ENCODE measurements at places on chromosomes 5 and 9.

- DNase-seq = no peak
These were observed 326.9 kb downstream of the SLIT3 start for GRCh38 chr5:168974082-168974481.

- no peak for DNase-seq
These were observed 35.8 kb downstream of the OTULINL start for GRCh38 chr5:14617441-14617840.

DNA sequence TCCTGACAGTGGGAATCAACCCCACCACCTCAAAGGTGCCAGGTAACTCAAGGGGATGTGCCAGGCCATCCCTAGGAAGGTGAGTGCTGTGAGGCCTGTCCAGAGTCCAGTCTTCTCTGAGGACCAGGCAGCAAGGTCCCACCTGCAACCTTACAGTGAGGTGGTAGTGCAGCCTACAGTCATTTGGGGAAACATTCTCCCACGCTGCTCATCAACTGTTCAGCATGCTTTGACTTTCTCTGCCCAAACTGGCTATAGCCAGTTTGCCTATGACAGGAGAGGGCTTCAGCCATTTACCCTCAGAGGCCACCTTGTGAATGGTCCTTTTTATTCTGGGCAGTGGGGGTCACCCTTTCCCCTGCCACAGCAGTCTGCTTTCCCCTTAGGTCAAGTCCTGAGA, 81.9 kb downstream of the ATPSCKMT start:
- DNase-seq = no peak

GRCh38 chr5:1758574-1758973, 41.1 kb downstream of the MRPL36 start:
- DNase-seq = no peak

- no peak for DNase-seq
These were observed 30.3 kb upstream of the GRXCR2 start for GRCh38 chr5:145903113-145903512.

DNA sequence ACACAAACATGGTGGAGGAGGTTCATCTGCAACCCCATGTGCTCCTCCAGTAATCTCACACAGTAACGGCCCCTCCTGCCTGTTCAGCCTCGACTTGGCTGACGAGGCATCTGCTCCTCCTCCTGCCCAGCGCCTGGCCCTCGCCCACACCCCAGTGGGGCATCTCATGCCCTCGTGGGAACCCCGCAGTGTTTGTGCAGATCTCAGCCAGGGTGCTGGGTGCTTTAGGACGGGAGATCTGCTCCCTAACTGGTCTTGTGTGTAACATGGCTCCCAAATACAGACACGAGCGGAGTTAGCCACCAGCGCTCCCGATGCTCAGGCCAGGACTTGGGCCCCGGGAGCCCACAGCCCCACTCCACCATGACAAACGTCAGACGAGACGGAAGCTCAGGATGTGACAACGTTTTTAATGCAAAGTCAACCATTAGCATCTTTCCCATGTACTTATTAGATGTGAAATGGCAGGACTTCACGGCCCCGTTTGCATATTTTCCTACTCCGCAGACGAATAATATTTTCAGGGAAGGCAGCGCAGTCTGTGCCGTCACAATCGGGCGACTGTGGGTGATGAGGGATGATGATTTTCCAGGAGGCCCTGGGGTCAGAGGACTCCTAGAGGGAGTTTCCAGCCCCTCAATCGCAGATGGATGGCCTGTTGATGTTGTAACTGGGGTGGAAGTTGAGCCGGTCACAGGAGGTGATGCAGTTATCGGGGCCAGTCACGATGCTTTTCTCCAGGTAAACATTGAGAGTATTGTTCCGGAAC, 5.5 kb upstream of the MRPS2 start:
- DNase-seq = no peak

- no peak for DNase-seq
These were observed 533.8 kb upstream of the CYLC2 start for GRCh38 chr9:102461156-102461819.

DNA sequence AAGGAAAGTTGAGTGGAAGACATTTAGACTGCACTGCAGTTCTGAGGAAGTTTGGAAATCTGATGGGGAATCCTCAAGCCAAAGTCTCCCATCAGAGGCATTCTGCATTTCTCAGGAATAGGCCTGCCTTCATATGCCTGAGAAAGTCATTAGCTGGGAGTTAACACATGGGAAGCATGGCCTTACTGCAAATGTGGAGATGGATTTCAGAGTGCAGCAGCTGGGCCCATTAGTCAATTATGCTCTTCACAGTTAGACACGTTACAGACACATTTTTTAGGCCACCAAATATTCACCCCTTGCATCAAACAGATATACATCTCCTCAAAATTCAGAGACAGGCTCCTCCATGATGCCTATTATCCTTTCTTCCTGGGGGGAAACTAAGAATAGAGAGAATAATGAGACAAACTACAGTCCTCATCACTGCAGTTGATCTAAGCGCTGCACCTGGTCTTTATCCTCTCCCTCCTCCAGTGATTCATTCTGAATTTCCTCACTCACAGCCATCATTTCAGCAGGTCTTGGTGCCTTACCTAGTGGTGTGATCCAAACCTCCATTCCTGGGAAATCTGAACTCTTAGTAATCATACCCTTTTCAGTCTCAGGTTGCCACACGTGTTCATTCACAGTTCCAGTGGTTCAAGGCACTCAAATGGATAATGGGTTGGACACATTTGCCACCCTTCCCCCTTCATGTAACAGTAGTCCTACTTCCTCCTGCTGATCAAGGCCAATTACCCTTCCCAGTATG, 47.9 kb upstream of the PPP2CA start:
- DNase-seq = peak; percentile 76

DNA sequence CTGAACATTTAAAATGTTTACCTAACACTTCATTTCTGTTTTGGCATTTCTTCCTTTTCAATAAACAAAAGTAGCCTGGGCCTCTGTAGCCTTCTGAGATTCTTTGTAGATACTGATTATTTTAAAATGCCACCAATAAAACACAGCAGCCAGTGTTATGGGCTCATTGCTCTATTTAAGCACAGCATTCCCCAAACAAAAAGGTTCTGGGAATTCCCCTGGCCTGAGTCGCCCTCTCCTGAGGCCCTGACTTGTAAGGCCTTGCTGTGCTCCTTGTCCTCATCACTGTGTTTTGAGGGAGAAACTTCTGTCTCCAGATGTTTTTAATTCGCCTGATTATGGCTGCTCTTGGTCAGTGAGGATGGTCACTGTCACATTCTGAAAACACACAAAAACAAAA, 33.0 kb upstream of the CTXN3 start:
- DNase-seq = no peak

GRCh38 chr9:128167209-128167608, 7.1 kb downstream of the BBLN start:
- DNase-seq = no peak

DNA sequence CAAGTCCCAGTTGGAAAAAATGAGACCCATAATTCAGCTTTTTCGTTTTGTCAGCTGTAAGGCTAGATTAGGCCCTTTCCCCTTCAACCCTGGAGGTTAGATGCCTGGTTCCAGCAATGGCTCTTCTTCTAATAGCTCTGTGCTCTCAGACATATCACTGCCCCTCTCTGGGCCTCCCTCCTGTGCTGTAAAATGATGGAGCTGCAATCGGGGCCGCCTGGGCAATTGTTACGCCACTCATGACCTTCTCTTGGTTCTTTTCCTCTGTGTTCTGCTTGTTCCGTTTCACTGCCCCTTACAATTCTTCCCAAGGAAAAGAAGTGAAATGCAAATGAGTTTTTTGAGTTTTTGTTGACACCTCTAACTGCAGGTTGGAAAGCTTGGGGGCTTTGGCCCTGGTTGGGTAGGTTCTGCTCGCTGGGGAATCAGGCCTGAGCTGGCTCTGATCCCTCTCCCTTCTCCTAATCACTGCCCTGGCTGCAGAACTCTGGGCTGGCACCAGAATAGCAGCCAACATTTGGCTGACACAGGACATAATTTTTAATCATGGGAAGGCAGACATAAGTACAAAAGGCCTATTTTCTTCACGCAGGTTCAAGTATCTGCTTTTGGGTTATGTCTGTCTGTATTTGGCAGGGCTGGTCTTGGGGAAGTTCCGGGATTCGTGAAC, 110.9 kb downstream of the FOXD1 start:
- DNase-seq = no peak

DNA sequence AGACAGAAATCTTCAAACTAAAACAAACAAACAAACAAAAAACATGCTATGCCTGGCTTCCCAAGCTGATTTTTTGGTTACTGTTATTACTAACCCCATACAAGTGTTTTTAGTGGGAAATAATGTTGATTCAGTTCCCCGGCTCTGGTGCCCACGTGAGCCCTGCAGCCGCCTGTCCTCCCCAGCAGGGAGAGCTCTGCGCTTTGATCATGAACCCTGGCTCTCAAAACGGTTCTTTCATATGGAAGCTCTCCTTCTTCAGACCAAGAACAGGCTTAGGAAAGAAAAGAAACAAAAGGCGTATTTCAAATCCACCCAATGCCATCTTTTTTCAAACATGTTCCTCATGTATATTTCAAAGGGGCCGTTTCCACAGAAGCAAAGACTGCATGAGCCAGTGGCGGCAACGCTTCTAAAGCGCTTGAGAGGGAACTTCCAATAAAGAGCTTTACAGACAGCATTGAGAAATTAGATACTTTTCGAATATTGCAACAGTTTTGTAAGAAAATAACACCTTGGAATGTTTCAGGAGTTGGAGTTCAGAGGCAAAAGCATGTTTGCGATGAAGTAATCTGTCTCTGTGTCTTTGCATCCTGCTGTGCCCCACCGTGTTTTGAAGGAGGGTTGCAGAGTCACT, 74.8 kb downstream of the ICE1 start:
- peak; percentile 62 for DNase-seq

- DNase-seq = no peak
These were observed 36.1 kb downstream of the HMCN2 start for GRCh38 chr9:130301483-130302286.

DNA sequence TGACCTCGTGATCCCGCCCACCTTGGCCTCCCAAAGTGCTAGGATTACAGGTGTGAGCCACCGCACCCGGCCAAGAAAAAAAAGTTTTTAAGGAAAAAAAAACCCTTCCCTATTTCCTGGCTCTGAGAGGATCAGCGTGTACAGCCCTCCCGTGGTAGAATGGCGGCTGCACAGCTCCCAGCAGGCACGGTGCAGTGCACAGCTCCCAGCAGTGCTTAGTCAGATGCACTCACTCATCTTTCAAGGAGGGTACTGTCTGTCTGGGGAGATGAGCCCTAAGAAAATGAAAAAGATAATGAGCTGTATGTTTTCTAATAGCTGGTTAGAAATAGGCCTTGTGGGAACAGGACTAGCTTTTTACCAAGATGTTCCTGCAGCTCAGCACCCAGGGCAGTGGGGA, 36.7 kb upstream of the SLC2A8 start:
- no peak for DNase-seq

- no peak for DNase-seq
These were observed 47.1 kb upstream of the PWWP2A start for GRCh38 chr5:160166069-160166972.

- DNase-seq = no peak
These were observed 6.8 kb upstream of the CEL start for GRCh38 chr9:133054966-133055365.

DNA sequence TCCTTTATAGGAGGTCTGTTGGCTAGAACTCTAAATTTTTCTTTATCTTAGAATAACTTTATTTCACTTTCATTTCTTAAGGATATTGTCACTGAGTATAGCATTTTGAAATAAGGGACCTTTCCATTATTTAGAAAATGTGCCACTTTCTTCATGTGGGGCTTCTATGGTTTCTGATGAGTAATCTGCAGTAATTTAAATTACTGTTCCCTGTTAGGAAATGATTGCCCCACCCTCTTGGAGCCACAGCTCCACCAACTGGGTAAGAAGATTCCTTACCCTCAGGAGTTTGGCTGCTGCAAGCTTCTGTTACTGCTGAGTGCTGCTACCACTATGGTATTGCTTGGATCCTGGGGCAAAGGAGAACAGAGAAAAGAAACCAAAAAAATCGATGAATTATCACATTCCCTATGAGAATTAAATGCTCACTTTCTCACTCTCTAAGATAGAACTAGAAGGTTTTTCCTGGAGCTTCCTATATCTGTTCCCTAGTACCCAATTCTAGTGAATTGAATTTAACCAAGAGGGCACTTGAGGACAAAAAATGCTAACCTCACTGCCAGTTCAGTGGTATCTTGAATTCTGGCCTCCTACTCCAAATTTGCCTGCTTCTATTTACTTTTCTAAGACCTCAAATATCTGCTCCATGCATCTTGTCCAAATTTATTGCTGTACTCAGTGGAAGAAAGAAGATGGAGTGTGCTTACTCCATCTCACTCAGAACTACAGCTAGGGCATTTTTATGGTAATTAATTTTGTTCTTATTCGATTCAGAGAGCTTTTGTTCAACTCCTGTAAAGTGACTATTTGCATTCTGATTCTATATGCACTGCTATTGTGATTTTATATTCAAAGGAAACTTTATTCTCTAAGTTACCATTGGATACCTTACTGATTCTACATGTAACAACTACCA, 2111.3 kb downstream of the MAT2B start:
- DNase-seq = no peak

GRCh38 chr5:56367748-56368147, 134.6 kb upstream of the ANKRD55 start:
- no peak for DNase-seq

DNA sequence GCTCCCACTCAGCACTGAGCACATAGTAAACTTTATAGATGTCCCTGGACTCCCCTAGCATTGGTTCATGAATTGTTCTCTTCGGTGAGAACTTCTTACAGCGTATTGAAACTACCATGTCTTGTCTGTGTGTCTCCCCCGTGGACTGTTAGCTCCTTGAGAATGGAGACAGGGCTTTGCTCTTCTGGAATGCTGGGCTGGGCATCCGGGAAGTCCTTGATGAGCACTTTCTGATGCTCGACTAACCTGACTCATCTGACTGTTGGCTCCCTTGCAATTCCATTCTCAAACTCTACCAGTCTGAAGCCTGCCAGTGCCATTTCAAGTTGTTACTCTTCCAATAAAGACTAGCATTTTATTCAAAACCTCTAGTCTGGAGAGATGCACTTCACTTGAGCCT, 15.0 kb upstream of the PFDN1 start:
- no peak for DNase-seq

- no peak for DNase-seq
These were observed 36.7 kb downstream of the HRH2 start for GRCh38 chr5:175694371-175695160.

DNA sequence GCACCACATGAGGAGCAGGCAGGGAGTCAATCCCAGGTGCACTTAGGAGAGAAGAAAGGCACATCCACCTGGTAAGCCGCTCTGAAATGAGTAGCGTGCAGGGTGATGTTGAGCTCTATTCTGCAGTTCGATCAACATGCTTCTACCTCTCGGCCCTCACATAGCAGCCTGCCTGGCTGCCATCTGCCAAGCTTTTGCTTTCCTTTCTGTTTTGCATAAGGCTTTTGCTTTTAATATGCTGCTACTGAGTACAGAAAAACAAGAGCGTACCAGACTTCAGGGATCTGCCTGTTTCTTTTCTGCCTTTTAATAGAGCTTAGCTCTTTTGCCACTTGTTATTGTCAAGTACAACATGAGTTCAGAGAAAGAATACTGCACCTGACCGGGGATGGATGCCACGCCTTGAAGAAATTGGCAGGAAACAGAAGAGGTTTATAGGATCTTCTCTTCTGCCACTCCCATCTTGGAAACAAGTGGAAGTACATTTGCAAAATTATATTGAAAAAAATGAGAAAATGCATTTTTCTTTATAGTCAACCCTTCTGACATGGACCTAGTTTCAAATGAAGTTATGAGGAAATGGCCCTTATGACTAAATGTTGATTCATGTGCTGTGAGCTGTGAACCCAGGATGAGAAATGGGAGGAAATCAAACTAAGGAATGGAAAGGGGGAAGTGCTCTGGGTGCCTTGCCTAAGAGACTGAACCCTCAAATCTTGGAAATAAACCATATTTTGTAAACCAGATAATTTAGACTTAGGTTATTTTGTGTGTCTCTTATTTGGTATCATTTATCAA, 4.0 kb upstream of the FCHO2 start:
- no peak for DNase-seq

All from NCI-H524 treated with DMSO at 0.1 percent for 48 hours (cell line).